ENCODE measurements at places on chromosomes 1 and 21. TPM values are rescaled to one million over a fixed set of nuclear protein-coding genes. Genes with fewer than 3 reads are reported as not detected.

The MTARC2 gene
- total RNA-seq: 8.0 TPM

The WNT4 gene
- total RNA-seq: 0.13 TPM

The CAP1 gene
- 581 TPM for total RNA-seq

The DCST2 gene
- not detected for total RNA-seq

The TNFSF18 gene
- 45.6 TPM for total RNA-seq

The NDUFS5 gene
- 474 TPM for total RNA-seq

The KCNJ9 gene
- total RNA-seq: not detected

The S1PR1 gene
- total RNA-seq: 234 TPM

The CD1D gene
- not detected for total RNA-seq

The UBL4B gene
- total RNA-seq: not detected

The GREM2 gene
- total RNA-seq: not detected

The RIPPLY3 gene
- total RNA-seq: not detected

The NR5A2 gene
- 2.6 TPM for total RNA-seq

The TMOD4 gene
- total RNA-seq: not detected

The CR1L gene
- not detected for total RNA-seq

The GPA33 gene
- not detected for total RNA-seq

The REN gene
- not detected for total RNA-seq

The RHOU gene
- total RNA-seq: 0.79 TPM

The SGIP1 gene
- 7.7 TPM for total RNA-seq

The PROK1 gene
- total RNA-seq: not detected

The AKR7A3 gene
- 0.11 TPM for total RNA-seq

The CACNA1S gene
- total RNA-seq: not detected

The KLF17 gene
- not detected for total RNA-seq

The CEP104 gene
- 16.5 TPM for total RNA-seq

The NTMT2 gene
- not detected for total RNA-seq

The OR6K3 gene
- total RNA-seq: not detected

The QSOX1 gene
- total RNA-seq: 139 TPM

The FNDC10 gene
- 0.14 TPM for total RNA-seq

The ARHGEF11 gene
- total RNA-seq: 25.4 TPM

The WNT9A gene
- total RNA-seq: 4.9 TPM

The PPIH gene
- total RNA-seq: 39.2 TPM

The RAB7B gene
- 0.59 TPM for total RNA-seq

The RNU1-4 gene
- total RNA-seq: under 0.01 TPM

The DIRAS3 gene
- total RNA-seq: 5.4 TPM

The CFHR1 gene
- 0.07 TPM for total RNA-seq

The CDK11A gene
- total RNA-seq: 8.1 TPM

The LMX1A gene
- total RNA-seq: not detected

The GPX7 gene
- 16.9 TPM for total RNA-seq

Data from pulmonary artery endothelial cell (primary cell).